Thoracic aorta (tissue), 2 donors: ENCODE measurements at places on chromosomes 7 and 10.

GRCh38 chr7:108581655-108582491 is 12.2 kb downstream of the DNAJB9 start:
- peaks cover 10% of the 10 kb centered on the region for H3K36me3 ChIP-seq
- H3K27ac ChIP-seq = no peak overlapping the region
- H3K27me3 ChIP-seq = no peaks in the 10 kb centered on the region
- no peak for DNase-seq
- H3K4me3 ChIP-seq = no peak overlapping the region

DNA sequence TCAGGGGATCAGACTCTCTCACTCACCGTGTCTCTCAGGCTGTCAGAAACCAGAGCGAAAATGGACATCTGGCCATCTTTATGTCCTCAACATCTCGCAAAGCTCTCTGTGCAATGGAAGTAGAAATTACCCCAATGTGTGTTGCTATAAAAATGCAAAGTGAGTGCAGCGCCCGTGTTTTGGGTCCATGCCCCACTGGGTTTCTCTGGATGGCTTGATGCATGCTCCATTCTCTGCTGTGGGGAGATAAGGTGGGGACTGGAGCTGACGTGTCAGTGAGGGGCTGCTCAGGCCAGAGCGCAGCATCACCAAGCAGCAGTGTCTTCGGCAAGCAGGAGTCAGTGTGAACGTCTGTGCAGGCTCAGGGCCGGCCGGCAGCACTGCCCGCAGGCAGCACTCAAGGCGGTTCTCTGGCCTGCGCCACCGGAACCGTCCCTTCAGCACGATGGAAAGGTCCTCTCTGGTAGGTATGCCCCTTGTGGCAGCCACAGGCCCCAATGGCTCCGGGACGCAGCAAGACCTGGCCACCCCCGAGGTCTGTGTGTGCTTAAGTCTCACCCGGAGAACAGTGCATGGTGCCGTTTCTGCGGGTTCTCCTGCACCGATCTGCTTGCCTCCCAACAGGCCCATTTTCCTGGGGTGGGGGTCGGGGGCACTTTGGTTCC is 30.2 kb downstream of the WDR86 start:
- DNase-seq = no peak
- no peak overlapping the region for H3K4me3 ChIP-seq
- peaks cover 7% of the 10 kb centered on the region for H3K4me1 ChIP-seq
- no peaks in the 10 kb centered on the region for H3K27me3 ChIP-seq

DNA sequence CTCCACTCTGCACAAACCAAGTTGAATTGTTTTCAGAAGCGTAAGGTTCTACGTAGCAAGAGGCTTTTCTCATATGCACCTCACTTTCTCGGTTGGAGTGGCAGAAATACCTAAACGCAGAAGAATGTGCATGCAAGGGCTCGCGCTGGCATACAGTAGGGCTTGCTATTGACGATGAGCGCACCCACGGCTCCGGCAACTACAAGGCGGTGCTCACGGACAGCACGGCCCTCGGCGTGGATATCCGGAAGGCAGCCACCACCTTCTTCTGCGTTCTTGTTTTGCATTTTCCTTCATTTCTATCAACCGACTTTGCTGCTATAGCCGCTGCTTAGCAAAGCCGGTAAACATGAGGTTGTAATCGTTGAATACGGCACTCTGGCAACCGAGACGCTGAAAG is 51.1 kb upstream of the UBE3C start:
- no peak overlapping the region for H3K4me3 ChIP-seq
- no peaks in the 10 kb centered on the region for H3K36me3 ChIP-seq
- no peaks in the 10 kb centered on the region for H3K4me1 ChIP-seq
- H3K27me3 ChIP-seq = no peaks in the 10 kb centered on the region
- H3K27ac ChIP-seq = no peak overlapping the region
- no peak for DNase-seq

DNA sequence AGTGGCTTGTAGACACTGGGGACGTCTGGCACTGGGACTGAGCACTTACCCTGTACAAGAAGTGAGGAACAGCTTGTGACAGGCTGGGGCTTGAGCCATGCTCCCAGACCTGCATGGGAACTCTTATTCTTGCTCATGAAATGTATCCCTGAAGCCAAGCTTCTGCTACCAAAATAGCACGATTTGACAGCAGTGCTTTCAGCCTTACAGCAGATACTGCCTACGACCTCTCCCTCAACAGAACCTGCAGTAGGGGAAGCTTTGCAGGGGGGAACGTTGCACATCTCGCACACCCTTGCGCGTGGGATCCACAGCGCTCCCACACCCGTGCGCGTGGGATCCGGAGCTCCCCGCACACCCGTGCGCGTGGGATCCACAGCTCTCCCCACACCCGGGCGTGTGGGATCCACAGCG is 88.0 kb downstream of the CREM start:
- H3K36me3 ChIP-seq = no peaks in the 10 kb centered on the region
- no peaks in the 10 kb centered on the region for H3K4me1 ChIP-seq
- no peaks in the 10 kb centered on the region for H3K27me3 ChIP-seq

DNA sequence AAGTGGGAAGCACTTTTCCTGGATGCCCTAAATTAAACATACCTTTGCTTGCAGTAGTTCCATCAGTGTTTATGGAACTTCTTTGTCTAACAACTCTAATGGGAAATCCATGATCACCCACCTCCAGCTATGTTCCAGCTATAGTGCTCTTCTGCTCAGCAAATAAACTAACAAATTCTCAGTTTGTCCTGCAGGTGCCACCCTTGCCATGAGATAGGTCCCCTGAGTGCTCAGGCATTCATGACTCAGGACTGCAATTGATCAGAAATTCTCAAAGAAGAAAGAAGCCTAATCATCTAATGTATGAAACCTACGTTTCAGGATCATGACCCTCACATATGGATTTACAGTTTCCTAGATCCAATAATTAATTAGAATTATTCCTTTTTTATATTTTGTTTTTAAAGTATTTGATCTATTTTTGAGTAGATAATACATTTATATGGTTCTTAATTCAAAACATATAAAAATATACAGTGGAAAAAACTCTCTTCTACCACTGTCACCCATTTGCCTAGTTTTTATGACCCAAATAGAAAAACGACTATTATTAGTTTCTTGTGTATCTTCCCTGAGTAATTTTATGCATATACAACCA is 48.7 kb upstream of the DYNC1I1 start:
- no peak overlapping the region for H3K27ac ChIP-seq
- DNase-seq = no peak
- no peak overlapping the region for H3K4me3 ChIP-seq
- no peaks in the 10 kb centered on the region for H3K27me3 ChIP-seq
- no peaks in the 10 kb centered on the region for H3K36me3 ChIP-seq
- H3K4me1 ChIP-seq = no peaks in the 10 kb centered on the region

DNA sequence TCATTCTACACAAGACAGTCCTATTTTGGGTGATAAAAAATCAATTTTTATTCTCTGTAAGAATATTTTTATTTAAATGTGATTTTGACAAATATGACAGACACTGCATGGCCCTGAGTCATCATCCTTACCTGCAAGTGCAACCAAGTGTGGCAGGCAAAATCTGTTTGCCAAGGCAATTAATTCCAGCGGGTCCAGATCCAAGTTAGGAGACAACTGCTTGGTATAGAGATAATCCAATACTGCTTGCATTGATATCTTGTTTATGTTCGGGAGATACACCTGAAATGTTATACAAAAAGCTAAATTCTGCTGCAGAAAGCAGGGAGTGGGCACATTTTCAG is 66.2 kb downstream of the RHOBTB1 start:
- H3K27ac ChIP-seq = no peak overlapping the region
- no peak for DNase-seq
- H3K4me1 ChIP-seq = peaks cover 29% of the 10 kb centered on the region
- H3K4me3 ChIP-seq = no peak overlapping the region
- H3K36me3 ChIP-seq = peaks cover 5% of the 10 kb centered on the region

DNA sequence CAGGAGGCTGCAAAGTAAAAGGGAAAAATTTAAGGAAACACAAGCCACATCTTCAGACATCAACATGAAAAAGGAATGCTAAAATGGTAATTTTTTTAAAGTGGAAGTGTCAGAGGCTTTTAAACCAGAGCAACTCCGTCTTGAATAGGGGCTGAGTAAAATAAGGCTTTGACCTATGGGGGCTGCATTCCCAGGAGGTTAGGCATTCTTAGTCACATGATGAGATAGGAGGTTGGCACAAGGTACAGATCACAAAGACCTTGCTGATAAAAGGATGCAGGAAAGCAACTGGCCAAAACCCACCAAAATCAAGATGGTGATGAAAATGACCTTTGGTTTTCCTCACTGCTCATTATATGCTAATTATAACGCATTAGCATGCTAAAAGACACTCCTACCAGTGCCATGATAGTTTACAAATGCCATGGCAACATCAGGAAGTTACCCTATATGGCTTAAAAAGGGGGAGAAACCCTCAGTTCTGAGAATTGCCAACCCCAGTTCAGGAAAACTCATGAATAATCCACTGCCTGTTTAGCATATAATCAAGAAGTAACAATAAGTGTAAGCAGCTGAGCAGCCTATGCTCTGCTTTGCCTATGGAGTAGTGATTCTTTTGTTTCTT is 128.3 kb downstream of the SKAP2 start:
- no peaks in the 10 kb centered on the region for H3K27me3 ChIP-seq
- no peak for DNase-seq
- H3K4me1 ChIP-seq = no peaks in the 10 kb centered on the region
- H3K27ac ChIP-seq = no peak overlapping the region

- H3K36me3 ChIP-seq = no peaks in the 10 kb centered on the region
- no peaks in the 10 kb centered on the region for H3K27me3 ChIP-seq
- no peak for DNase-seq
- no peaks in the 10 kb centered on the region for H3K4me1 ChIP-seq
- no peak overlapping the region for H3K27ac ChIP-seq
- H3K4me3 ChIP-seq = no peak overlapping the region
These were observed 131.8 kb upstream of the GRB10 start for GRCh38 chr7:50914460-50914859.

DNA sequence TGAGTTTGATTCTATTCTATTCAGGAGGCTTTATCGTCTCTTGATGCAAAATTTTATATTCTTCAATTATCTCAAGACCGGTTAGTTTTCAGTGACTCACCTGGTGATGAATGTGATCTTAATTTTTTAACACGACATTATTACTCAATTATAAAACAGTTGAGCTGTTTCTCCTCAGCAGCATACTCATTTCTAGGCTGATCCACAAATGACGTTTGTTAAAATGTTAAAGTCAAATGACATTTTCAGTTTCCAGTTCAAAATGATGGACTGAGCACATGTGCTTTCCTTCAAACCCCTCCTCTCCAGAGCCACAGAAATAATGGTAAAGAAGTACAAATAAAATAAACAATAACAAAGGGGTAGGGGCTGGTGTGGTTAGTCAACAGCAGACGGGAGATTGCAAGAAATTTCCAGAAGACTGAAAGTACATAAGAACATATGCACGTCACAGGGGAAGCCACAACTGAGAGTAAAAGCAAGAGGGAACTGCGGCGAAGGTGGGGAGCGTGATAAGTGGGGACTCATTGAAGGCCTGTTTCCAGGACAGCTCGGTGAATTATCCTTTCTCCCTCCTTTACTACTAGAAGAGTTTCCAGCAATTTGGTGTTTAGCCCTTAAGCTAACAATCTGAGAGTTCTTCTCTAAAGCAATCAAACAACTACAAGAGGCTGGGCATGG is 10.9 kb downstream of the MACROH2A2 start:
- no peaks in the 10 kb centered on the region for H3K4me1 ChIP-seq
- no peaks in the 10 kb centered on the region for H3K36me3 ChIP-seq
- H3K27me3 ChIP-seq = no peaks in the 10 kb centered on the region

- H3K4me1 ChIP-seq = peaks cover 5% of the 10 kb centered on the region
- H3K27me3 ChIP-seq = peaks cover 12% of the 10 kb centered on the region
- no peaks in the 10 kb centered on the region for H3K36me3 ChIP-seq
- H3K4me3 ChIP-seq = no peak overlapping the region
- no peak overlapping the region for H3K27ac ChIP-seq
These were observed 5.1 kb downstream of the ELFN1 start for GRCh38 chr7:1675036-1675671.

DNA sequence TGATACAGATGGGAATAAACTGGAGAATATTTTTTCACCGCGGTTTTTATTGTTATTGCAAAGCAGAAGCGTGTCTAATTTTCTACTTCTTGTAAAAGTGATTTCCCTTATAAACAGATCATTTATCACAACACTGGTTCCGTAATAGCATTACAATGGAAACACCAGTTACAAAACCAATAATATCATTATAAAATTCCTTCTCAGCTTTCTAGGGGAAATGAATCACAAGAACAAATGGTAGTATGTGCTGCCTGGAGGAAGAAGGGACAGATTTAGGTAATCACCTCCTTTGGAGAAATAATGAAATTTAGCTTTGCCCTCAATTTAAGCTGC is 2.4 kb upstream of the CCDC6 start:
- DNase-seq = no peak
- no peaks in the 10 kb centered on the region for H3K27me3 ChIP-seq
- no peaks in the 10 kb centered on the region for H3K36me3 ChIP-seq
- H3K4me3 ChIP-seq = peak overlapping the region; percentile 95
- peak overlapping the region; percentile 98 for H3K27ac ChIP-seq
- no peaks in the 10 kb centered on the region for H3K4me1 ChIP-seq

GRCh38 chr10:24916365-24916764 is 36.0 kb downstream of the PRTFDC1 start:
- peaks cover 11% of the 10 kb centered on the region for H3K4me1 ChIP-seq
- no peaks in the 10 kb centered on the region for H3K27me3 ChIP-seq
- no peaks in the 10 kb centered on the region for H3K36me3 ChIP-seq
- no peak overlapping the region for H3K4me3 ChIP-seq

DNA sequence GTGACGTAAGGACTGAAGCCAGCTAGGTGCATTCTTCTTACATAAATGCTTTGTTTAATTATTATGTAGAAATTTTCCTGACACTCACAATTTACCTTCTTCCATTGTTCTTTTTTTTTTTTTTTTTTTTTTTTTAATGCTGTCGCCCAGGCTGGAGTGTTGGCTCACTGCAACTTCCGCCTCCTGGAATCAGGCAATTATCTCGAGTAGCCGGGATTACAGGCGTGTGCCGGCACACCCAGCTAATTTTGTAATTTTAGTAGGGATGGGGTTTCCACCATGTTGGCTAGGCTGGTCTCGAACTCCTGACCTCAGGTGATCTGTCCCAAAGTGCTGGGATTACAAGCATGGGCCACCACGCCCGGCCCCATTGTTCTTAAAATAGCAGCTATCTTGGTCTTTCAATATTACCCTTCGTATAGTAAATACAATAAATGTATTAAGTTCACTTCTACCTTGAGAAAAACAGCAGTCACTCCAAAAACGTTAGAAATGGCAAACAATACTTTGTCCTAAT is 32.1 kb downstream of the BZW2 start:
- H3K4me1 ChIP-seq = no peaks in the 10 kb centered on the region
- H3K27me3 ChIP-seq = no peaks in the 10 kb centered on the region
- H3K4me3 ChIP-seq = no peak overlapping the region
- no peak for DNase-seq
- no peak overlapping the region for H3K27ac ChIP-seq
- peaks cover 5% of the 10 kb centered on the region for H3K36me3 ChIP-seq

DNA sequence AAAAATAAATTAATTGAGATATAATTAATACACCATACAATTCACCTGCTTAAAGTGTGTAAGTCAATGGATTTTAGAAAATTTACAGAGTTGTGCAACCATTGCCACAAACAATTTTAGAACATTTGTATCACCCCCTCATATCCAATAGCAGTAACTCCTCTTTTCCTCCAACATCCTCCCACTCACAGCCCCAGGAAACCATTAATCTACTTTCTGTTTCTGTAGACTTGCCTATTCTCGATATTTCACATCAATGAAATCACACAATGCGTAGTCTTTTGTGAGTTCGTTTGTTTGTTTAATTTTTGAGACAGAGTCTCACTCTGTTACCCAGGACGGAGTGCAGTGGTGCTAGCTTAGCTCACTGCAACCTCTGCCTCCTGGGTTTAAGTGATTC is 13.7 kb upstream of the HERC4 start:
- H3K4me1 ChIP-seq = no peaks in the 10 kb centered on the region
- H3K27me3 ChIP-seq = no peaks in the 10 kb centered on the region
- DNase-seq = no peak

- no peak overlapping the region for H3K4me3 ChIP-seq
- peaks cover 76% of the 10 kb centered on the region for H3K4me1 ChIP-seq
- H3K27me3 ChIP-seq = no peaks in the 10 kb centered on the region
- H3K27ac ChIP-seq = peak overlapping the region; percentile 67
These were observed 50.1 kb upstream of the ELN start for GRCh38 chr7:73977619-73978618.
